ENCODE measurements at places on chromosomes 12 and 14.

GRCh38 chr14:60965402-60965801 lies 15.5 kb downstream of the TRMT5 start:
- no peak for DNase-seq

GRCh38 chr12:43836475-43836989 lies 651 bp downstream of the TMEM117 start:
- no peak for DNase-seq

DNA sequence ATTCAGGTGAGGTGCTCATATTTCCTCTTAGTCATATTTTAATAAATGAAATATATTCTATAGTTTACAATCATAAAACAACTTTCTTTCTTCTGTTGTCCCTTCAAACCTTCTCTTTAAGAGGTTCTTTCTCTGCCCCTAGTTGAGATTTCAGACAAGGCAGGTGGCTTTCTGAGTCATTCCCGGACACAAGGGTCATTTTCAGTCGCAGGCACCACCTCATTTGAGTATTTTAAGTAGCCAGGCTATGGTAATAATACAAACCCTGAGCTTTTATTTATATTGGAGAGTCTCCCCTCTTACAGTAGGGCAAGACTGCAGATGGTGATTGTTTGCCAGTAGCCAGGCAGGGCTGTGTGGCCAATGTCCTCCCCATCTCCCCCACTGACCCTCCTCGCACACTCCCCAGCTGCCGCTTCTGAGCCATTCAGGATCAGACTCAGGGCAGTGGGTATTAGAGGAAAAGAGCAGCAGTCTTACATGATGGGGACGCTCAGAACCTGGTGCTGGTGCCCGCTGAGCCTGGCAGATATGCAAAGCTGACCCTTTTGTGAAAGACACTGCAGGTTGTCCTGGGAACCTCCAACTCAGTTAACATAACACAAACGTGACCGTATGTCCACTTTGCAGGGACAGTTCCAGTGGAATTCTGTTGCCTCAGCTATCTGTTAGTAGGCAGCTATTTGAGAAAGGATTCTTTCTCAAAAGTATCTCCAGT lies 101.1 kb upstream of the BCL2L14 start:
- DNase-seq, result no peak

DNA sequence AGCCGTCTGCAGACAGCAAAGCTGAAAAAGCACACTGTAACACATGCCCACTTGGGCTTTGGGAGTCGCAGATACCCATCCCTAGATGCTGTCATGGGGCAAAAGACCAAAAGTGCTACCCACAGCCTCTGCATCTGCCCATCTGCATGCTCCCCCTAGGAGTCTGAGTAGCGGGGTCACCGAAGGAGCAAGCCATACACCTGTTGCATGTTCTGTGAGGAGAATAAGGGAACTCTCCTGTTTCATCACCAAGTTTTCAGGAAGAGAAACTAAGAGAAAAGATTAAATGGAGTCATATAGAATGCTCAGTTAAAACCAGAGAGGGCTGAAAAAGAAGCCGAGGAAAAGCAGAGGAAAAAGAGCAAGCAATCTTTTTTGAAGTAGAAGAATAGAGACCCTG lies 13.7 kb upstream of the ST8SIA1 start:
- DNase-seq, result no peak

DNA sequence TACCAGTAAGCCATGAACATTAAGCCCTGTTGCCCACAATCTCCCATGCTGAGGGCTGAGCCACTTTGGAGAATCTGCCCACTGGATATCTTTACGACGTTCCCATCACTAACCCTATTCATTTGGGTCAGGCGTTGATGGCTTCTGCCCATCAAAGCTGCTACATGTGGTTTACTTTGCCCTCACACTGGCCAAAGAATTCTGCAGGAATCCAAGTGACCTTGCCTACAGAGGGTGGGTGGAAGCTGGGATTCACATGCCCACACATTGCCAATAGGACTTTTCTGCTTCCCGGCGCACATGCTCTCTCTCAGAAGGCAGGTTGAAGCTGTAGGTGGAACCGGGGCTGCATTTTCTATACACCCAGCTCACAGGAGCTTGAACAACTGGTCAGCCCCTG lies 28.3 kb downstream of the OAS2 start:
- no peak for DNase-seq

DNA sequence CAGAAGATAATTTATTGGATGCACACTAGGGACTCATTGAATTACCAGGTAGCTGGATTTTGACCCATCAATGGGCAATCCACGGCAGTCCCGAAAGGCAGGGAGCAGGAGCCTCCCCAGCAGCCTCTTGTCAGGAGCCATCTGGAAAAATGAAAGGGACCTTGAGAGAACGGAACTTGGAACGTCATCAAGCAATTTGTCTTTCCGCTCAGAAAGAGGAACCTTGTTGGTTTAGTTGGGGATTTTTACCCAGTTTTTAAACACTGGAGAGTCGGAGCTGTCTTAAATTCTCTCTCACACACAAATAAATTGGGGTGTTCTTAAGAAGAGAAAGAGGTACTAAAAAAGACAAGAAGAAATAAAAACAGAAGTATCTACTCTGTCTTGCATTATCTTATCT lies 1351.7 kb upstream of the TMEM132C start:
- DNase-seq, result no peak

DNA sequence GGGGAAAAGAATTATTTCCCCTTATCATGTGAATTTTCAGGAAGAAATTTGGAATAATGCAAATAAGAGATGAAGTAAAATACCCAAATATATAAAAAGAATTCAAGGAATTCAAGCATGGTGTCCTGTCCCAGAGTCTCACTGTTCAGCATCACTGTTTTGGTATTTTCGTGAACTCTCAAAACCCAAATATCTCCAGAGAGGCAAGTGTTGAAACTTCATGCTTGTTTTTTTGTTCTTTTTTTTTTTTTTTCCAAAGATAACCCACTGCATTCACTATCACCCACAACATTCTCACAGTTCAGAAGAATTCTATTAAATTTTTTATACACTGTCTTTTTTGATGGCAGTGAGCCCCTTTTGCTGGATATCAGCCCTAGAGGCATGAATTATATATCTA lies 354.9 kb downstream of the DIO2 start:
- no peak for DNase-seq

- no peak for DNase-seq
Measured at GRCh38 chr12:101819467-101819866, 11.3 kb downstream of the GNPTAB start.

DNA sequence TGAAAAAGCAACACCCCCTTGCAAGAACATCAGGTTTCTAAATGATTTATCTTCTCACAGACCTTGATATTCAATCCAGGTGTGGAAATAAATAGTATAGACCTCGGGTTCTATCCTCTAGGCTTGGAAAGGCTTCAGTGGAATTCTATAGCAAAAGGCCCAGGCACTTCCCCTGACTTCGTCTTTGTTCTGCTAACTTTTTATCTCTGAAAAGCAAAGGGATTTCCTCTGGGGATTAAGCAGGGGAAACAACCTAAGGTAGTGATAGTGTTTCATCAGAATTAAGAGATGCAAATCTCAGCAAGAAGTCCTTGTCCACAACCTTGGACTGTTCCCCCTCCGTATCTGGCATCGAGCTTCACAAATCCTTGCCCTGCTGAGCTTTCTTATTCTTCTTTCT lies 59.5 kb upstream of the DUSP6 start:
- no peak for DNase-seq

DNA sequence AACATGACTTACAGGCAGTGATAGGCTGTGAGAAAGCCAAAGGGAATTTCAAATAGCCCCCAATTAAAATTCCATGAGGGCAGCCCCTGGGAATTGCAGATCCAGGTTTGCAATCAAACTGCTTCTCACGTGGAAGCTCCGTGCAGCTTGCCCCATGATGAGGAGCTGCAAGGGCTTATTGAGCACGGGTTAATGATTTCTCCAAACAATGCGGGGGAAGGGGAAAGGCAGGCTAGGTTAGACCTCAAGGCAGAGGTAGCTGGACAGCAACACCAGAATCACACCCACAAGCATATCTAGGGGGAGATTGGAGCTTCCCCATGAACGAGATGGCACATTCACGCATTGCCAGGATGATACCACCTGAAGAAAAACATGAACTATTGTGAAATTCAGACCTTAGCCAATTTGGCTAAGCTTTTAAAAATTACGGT lies 5.0 kb upstream of the DUSP6 start:
- no peak for DNase-seq

DNA sequence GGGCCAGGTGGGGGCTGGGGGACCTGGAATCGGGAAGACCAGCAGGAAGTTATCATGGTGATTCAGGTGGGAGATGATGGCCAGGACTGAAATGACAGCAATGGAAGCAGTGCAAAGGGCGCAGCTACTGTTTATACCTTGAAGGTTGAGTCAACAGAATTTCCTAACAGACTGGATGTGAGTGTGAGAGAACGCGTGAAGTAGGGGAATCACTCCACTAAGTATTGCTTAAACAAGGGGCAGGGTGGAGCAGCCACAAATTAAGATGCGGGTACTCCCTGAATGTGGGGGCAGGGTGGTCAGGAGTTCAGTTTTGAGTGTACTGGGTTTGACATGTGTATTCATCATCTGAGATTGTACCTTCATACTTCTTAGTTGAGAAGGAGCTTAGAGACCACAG lies 45.1 kb downstream of the MYF5 start:
- no peak for DNase-seq

DNA sequence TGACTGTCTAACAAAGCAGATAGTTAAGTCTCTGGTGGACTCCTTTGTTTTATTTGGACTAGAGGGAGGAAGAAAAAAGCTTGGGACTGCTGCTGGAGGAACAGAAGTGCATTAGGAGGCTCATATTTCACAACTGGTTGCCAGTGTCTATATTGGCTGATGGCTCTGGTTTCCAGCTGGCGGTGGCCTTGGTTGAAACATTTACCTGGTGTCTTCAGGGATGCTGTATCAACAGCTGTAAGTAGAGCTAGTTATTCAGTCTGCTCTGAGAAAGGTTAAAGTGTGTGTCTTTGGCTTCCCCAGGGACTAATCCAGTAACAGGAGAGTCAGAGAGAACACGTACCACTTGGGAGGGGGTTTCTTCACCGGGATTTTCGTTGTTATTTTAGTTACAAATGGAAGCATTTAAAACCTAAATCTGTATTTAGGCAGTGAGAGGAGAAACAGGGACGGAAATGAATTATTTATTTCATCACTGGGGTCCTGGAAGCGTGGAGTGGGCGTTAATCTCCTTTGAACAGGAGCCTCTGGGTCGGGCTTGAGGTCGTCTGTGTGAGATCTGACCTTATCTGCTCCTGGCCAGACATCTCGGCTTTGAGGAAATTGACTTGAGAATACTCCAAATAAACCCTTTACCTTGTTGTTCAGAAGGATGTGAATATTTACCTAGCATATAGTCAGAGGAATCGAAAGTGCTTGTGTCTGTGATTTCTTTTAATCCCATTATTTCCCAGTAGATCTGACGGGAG lies 149.9 kb downstream of the NRXN3 start:
- no peak for DNase-seq

GRCh38 chr12:45475594-45475993 lies 253.9 kb upstream of the ARID2 start:
- DNase-seq, result no peak

DNA sequence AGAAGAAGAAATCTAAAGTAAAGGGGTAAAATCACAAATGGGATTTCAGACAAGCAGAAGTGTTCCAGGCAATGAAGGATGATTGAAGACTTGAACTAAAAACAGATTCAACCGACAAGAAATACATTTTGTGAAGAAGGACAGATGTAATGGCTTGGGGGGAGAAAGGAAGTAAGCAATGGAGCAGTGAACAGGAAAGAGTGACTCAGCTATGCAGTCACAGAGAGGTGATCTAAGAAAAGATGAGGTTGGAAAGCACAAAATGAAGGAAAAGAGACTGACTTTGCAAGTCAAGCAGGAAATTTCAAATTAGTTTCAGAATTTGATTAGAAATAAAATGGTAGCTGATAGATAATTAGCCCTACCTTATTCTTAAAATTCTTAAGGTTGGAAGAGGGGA lies 66.5 kb downstream of the PUS7L start:
- no peak for DNase-seq

DNA sequence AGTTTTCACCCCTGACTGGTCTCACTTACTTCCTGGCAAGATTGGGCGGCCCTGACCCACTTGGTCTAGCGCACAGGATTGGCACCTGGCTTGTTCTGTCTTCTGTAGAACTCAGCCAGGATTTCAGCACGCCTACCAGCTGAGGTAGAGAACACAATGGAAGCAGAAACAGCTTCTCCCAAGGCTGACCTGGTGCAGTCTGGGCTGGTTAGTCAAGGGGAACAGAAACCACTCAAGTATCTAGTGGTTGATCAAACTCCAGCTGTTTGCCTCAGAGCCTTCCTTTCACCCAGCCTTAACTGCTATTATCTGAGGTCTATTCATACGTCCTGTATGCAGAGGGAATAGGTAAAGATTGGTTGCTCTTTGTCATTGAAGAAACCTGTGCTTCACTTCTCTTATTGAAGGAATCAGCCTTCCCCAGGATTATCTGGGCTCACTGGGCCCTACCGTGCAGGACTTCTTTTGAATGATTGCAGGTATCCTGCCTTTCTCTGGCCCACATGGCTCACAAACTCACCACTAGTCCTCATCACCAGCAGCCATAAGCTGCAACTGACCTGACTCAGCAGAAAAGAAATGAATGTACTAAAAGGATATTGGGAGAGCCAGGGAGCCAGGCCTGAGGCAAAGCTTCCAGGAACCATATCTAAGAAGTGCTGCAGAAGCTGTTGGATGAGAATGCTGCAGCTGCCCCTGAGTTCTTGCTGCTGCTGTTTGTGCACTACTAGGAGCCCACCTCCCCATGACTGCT lies 2.5 kb upstream of the PLEKHD1 start:
- no peak for DNase-seq

DNA sequence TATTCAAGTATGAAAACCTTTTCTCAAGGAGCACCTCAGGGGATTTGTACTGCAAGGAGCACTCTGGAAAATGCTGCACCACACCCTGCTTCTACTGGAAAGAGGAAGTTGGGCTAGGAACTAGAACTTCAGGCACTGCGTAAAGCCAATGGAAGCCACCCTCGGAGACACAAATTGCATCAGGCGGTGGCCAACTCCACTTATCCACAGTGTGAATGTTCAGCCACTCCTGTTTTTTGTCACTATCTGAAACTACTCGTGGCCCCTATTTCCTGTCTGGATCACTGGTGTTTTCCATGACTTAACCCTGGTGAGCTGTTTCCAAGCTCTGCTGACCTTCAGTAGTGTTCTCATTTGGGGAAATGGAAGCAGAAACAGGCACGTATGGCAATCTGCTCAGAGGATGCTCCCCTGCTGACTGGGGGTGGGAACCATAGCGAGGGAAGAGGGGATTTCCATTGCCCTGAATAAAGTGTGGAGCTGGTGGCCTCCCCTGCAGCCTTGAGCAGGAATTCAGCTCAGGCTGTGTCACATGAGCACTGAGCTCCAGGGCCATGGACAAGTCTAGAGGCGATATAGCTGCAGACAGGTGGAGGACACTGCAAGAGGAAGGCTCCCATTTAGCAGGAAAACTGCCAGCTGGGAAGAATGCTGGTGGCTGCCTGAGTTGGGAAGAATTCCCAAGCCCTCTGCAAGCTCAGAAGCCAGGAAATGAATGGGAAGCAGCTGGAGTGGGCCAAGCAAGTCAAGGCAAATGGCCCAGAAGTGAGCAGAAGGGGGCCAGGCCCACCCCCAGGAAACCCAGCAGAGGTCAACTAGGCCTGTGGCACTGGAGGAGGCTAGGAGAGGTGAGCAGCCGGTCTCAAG lies 50.5 kb upstream of the RAP1B start:
- DNase-seq, result no peak

GRCh38 chr12:120249266-120249874 lies 16.2 kb downstream of the PXN start:
- no peak for DNase-seq

GRCh38 chr14:51479584-51480325 lies 172.0 kb upstream of the FRMD6 start:
- DNase-seq, result no peak
